ENCODE measurements at places on chromosomes 3 and 15. TPM values are rescaled to one million over a fixed set of nuclear protein-coding genes. Genes with fewer than 3 reads are reported as not detected.

The CHRNA7 gene
- 0.52 TPM for total RNA-seq

- DNase-seq: no peak
Measured at GRCh38 chr15:26667222-26667988, 105.5 kb downstream of the GABRB3 start.

GRCh38 chr3:186566772-186567071 lies 417 bp downstream of the TBCCD1 start:
- no peak for DNase-seq

GRCh38 chr3:2896308-2896939 lies 213.8 kb downstream of the IL5RA start:
- no peak for DNase-seq

GRCh38 chr15:89401631-89402517 lies 67.2 kb upstream of the POLG start:
- no peak for DNase-seq

DNA sequence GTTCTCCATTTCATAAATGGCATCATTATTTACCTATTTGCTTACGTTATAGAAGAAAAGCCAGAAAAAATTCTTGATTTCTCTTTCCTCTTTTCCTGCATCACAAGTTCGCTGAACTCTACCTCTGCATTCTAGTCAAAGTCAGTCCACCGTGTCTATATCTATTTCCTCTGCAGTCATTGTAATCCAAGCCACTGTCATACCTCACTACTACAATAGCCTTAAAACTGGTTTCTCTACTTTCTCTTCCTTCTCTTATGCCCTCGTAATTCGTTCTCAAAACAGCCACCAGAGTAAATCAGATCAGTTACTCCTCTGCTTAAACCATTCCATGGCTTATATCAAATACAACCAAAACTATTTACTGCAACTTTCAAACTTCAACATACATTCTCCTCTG lies 13.4 kb upstream of the FAM81A start:
- DNase-seq: no peak

Measured in renal cortical epithelial cell (primary cell).